ENCODE measurements at places on chromosomes 1 and 21.

DNA sequence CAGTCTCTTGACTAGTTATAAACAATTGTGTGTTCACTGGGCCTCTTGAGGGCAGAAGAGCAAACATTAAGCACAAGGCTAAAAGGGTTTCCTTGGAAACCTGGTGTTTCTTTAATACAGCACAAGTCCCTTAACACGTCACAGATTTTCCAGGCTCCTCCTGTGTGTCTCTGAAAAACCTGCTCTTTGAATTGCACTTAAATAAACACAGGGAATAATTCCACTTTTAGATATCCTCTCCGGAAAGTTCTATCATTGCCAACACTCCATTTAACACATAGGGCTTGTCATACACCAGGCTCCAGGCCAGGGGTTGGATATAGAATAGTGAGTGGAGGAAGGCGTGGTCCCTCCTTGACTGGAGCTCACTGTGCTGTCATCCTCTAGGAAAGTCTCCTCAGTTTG, 442.6 kb downstream of the DSCAM start:
- no peak for DNase-seq

DNA sequence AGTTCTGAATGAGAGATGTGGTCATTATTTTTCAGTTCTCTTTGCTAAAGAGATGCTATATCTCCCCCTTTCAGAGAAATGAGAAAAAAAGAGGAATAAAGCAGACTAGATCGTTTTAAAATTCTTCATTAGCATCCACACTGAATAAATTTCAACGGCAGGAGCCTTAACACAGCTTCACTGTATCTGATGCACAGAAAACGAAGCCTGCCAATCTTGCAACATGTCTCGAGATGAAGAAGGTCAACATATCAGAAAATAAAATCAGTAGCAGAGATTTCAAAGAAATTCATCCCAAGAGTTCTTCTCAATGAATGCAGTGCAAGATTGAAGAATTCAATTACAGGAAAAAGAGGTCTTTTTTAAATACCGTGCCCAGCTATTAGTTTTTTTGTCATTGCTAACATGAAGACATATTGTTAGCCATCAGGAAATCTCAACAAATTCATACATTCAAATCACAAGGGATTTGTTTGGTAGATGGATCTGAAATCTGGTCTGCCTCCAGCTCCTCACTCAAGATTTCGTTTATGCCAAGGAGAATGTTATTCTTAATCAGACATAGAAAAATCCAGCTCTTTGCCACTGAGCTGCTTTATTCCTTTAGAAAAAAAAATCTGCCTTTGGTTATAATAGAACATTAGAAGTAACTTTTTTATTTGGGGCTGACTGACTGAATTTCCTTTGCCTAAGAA, 76.4 kb upstream of the DAB1 start:
- DNase-seq = no peak

DNA sequence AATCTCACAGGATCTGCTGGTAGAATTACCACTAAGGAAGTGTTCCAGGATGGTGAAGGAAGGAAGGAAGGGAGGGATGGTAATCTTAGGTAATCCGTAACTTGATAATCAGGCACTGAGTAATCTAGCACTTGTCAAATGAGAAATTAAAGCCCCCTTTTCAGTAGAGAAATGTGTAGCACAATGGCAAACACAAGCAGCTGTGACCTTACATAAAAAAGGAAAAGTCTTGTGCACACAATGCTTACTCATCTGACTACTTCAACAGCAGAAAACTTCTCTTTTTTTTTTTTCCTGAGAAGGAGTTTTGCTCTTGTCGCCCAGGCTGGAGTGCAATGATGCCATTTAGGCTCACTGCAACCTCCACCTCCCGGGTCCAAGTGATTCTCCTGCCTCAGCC, 6.1 kb downstream of the NUP210L start:
- no peak for DNase-seq

DNA sequence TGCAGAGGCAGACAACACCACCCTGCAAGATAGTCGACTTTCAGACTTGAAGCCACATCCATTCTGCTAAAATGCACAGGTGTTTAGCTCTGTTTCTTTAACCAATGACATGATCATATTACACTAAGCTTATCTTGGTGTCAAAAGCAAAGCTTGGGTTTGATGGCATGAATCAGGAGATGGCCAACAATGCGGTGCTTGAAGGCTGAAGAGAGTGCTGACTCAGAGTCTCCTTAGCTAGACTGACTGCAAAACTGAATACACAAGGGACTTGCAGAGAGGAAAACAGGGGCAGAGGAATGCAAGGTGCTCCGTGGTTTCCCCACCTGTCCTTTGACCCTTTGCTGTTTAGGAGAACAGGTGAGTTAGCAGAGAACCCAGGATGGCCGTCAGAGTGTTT, 262.6 kb downstream of the SIPA1L2 start:
- DNase-seq = no peak

- DNase-seq = no peak
These were observed 32.2 kb downstream of the DTL start for GRCh38 chr1:212067787-212068186.

DNA sequence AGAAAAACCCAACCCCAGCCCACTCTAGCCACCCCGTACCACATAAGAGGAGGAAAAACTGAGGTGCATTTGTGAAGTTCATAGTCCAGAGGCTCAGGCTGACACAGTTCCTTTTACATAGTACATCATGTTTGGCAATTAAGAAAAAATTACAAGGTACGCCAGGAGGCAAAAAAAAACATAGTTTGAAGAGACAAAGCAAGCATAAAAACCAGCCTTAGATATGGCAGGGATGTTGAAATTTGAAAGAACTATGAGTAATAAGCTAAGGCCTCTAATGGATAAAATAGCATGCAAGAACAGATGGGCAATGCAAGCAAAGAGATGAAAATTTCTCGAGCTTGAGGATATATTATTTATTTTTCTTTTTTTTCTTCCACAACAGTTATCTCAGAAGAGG, 31.9 kb downstream of the MIXL1 start:
- no peak for DNase-seq

GRCh38 chr21:46351476-46352163, 27.7 kb downstream of the PCNT start:
- DNase-seq = no peak

DNA sequence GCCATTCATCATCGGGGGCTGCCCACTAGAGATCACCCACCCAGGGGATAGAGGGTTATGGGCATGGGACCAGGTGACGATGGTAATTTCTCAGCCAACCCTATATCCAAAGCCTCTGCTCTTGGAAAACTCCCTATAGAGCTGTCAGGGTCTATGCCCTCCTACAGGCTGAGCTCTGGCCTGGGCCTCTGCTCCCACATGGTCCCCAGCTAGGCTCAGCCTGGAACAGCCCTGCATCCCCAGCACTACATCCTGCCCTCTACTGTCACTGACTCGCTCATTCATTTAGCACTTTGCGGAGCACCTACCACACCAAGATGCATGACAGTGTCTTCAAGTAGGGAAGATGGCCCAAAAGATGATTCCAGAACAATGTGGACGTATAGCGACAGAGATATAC, 45.0 kb upstream of the EPS8L3 start:
- no peak for DNase-seq

GRCh38 chr1:25675729-25676476, 59.3 kb downstream of the MAN1C1 start:
- DNase-seq = no peak

GRCh38 chr1:172382406-172382805, 38.1 kb upstream of the C1orf105 start:
- no peak for DNase-seq

DNA sequence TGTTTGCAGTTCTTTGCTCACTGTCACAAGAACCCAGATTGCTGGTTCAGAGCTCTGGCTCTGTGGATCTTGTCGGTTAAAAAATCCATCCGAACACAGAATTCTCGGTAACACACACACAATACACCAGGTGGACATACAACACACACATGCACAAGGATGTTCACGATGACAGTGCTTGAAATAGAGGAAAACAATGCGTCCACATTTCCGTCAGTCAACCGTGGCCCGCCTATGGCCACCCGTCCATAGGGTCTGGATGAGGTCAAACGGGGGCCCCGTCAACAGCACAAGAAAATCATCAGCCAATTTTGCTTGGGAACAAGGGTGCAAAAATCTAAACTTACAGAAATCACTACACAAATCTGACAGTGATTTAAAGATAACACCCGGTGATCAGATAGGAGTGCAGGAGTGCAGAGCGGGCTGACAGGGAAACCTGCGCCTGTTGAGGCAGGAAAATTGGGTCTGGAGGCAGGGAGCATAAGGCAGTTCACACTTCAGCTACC, 50.4 kb upstream of the SLC19A1 start:
- no peak for DNase-seq

DNA sequence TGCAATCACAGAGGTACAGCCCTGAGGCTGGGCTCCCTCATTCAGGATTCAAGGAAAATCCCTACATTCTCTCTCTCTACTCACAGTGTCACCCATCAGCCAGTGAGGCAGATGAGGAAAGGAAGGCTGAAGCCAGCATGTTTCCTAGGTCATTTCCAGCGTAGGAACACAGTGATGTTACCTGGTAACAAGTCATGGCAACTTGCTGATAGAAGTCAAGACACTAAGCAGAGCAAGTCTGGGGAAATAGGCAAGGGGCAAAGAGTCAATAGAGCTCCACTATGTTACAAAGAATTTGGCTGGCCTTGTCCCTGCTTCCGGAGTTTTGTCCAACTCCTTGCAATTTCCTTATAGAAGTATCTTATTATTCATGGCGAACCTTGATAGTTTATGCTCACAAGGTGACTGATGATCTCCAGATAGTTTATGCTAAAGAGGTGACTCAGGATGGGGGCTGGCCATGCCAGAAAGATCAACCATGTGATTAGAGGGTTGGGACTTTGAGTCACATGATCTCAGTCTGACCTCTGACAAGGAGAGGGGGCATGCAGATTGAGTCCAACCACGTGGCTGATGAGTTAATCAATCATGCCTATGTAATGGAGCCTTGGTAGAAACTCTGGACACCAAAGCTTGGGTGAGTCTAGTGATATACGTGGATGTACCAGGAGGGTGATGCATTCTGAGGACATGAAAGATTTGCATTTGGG, 51.1 kb downstream of the SUSD4 start:
- no peak for DNase-seq

GRCh38 chr1:96355521-96355920, 366.1 kb upstream of the PTBP2 start:
- DNase-seq = no peak

DNA sequence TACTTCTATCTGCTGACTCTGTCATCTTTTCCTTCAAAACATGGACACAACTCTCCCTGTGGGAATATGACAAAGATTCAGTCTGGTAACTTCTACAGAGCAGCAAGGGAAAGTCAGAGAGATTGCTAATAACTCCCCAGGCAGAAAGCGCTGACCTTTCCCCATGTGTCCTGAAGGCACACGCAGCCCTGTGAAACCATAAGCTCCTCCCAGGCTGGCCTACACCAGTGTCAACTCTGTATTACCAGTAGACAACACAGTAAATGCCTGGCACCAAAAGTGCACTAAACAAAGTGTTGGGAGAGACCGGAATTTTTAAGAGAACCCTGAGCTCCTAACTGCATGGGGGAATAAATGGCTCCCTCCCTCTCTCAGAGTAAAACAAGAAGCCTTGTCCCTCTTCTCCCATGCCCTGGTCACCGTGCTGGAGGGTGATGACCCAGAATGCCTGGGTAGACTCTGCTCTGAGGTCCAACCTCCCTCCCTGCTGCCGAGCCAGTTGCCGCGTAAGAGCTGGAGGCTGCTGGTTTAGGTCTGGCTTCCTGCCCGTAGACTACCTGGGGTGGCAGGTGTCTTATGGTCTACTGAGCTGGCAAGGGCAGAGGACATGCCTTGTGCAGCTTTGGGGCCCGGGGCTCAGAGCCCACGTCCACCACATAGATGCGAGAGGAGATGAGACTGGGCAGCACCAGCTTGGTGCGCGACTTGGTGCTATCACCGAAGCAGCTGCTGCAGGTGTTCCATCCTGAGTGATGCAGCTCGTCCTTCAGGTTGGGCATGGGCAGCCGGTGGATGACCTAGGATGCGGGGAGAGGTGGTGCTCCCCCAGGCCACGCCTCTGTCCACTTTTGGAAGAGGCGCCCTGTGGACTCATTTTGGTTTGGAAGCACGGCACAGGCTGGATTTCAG, 3.9 kb downstream of the SELENBP1 start:
- DNase-seq = no peak

GRCh38 chr21:33587792-33588484, 546 bp downstream of the DONSON start:
- peak; percentile 28 for DNase-seq

DNA sequence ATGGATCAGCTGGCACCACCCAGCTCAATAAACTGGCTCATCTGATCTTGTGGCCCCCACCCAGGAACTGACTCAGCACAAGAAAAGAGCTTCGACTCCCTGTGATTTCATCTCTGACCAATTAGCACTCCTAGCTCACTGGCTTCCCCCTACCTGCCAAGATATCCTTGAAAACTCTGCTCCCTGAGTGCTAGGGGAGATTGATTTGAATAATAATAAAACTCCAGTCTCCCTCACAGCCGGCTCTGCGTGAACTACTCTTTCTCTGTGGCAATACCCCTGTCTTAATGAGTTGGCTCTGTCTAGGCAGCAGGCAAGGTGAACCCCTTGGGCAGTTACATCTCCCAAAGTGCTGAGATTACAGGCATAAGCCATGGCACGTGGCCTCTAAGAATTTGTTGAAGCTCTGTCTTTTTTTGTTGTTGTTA, 11.8 kb upstream of the RHBDL2 start:
- no peak for DNase-seq

- DNase-seq = no peak
These were observed 135.3 kb upstream of the VANGL1 start for GRCh38 chr1:115506518-115506917.

DNA sequence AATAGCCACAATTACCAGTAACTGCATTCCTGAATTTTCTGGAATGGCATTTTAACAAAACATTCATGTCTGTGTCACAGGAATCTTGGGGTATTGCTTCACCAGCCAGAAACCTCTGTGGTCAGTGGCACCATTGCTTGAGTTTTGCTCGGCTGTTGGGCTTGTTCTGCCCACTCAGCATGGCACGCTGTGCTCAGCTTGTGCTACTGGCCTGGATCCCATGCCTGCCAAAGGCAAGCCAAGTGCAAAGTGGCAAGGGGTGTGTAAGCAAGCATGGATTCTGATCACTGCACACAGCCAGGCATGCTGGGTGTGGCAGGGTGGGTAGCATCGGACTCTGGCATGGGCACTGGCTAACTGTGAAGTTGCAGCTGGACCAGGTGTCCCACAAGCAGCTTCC, 1150.9 kb downstream of the MRPL39 start:
- no peak for DNase-seq

- no peak for DNase-seq
These were observed 390.0 kb upstream of the USP24 start for GRCh38 chr1:55605155-55605554.

DNA sequence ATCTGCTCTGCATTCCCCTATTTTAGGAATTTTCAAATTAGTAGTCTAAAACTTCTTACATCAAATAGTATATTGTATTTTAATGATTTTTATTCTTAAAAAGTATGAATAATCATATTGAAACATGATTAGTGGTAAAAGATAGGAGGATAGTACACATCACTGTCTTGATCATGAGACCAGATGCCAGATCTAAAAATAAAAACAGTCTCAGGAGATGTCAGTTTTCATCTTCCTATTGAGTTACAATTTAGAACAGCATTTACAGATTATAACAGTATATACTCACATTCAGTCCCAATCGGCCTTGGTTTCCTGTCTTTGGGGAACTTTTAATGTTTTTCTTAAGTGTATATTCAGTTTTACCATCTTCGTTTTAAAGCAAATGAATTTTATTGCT, 95.9 kb downstream of the USP25 start:
- DNase-seq = no peak

Data from AG08395 (cell line).